ENCODE measurements at places on chromosomes 3 and 15.

DNA sequence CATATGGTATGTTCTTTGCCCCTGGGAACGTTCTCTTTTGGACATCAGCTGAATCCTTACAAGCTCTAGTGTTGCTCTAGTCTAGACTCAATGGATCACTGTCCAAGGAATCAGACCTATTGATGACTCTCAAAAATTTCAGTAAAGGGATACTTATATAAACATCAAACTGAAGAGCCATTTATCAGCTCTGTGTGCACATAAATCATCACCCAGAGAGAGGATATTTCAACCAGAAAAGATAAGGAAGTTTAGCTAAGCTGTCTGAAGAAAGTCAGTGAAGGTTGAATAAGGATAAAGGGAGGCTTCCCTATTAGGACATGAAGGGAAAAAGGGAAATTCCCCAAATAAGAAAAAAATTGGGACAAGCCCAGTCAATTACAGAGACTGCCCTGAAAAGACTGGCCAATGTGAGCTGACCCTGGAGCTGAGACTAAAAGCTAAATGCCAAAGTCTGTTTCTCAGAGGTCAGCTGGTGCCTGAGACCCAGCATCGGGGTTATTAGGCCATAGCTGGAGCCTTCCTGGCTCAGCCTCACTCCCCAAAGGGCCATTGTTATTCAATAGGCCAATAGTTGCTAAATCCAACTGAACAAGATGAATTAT is 424.1 kb upstream of the THBS1 start:
- no peak for DNase-seq

GRCh38 chr3:57227204-57227929 is at the start of gene APPL1:
TSS of gene APPL1 (plus strand) at chr3:57227729. CDS start at chr3:57227884, 155 bp downstream.
- DNase-seq: peak; percentile 95

DNA sequence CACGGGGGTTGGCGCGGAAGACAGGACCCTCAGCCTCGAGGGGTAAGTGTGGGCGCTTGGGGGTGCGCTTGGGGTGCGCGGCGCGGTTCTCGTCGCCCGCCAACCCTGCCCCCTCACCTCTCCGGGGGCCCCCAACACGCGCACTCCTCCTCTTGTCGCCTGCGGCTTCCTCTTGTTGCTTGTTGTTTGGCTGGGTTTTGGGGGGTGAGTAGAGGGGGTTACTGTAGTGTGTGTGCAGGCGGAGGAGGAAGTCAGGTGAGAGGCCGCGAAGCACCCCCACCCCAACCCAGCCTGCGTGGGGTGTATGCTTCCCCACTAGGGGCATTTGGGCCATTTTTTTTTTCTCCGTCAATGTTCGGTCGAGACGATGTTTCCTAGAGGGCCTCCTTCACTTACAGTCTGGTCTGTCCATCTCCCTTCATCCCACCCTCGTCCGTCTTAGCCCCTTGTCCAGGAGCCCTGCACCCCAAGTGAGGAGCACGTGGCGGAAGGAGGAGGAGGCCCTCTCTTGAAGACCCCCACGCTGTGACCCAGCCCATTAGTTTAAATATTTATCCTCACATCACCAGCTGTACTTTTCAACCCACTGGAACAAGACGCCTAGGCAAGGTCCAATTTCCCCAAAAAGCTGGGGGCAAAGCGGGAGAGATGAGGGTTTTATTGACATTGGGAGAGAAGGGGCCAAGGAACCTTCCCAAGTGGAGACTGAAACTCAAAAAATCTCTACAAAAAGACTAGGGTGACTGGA is 20.4 kb upstream of the SATB1 start:
- no peak for DNase-seq

DNA sequence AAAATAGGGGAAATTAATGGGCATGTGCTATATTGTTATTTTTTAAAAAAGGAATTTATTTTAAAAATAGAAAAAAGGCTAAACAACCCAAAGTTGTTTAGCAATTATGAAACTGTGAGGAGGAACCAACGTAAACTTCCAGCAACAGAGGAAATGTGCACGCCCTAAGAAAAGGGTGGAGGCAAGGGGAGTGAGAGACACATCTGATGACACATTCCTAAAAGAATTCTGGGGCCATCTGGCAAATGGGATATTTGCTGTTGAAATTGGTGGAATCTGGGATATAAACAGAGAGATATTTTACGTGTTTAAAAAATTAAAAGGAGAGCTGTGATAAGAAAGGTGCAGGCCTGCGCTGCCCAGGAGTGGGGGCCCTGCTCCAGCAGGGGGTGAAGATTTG is 50.8 kb upstream of the MUC13 start:
- DNase-seq: no peak

GRCh38 chr3:124221422-124221821 is 229.5 kb upstream of the ROPN1 start:
- DNase-seq: no peak
